ENCODE measurements at places on chromosomes 3 and 15.

GRCh38 chr3:138919325-138919724, 27.6 kb downstream of the FOXL2 start:
- DNase-seq, result no peak

- DNase-seq, result no peak
Observed at GRCh38 chr3:65597226-65597951, 441.3 kb downstream of the MAGI1 start.

DNA sequence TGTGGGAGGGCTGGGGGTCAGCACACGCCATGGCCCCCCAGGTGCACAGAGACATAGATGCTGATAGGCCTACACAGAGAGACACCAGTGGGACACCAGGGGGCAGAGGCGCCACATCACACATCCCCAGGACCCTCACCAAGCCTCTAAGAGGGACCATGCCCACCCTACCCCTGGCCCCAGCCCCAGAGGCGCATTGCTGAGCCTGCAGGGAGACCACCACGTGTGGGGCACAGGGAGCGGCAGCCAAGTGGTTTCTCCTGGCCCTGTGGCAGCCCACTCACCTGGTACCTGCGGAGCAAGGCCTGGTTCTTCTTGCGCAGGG, 1.2 kb downstream of the CCDC9B start:
- no peak for DNase-seq

GRCh38 chr15:85361323-85361722, 19.1 kb upstream of the AKAP13 start:
- no peak for DNase-seq

DNA sequence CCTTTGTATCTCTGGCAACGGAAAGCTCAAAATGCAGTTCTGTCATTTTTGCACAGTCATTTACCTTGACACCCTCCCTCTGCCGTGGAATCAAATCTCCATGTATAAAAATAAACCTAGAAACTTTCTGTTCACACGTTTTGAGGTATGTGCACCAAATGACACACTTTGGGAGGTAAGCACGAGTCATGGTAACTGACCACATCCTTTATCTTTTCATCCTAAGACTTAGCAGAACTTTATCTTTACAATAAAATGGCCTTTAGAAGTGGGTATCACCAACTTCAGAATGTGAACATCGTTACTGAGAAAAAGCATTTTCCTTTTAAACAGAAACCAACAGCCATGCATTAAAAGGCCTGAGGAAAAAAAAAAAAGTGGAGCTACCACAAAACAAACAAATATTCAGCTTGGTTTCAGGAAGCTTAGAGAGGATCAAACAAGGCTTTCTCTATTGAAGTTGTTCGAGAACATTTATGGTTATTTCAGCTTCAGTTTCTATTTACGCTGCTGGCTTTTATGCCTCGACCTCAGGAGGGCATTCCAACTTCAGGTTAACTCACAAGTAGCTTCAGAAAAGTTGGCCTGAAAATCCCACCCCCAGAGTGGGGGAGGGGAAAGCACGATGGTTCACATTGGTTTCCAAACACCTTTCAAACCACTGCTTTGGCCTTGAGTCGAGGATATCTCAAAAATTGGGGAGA, 171.1 kb upstream of the ICE2 start:
- DNase-seq, result peak; percentile 60

GRCh38 chr3:193614430-193614829, 21.4 kb downstream of the OPA1 start:
- DNase-seq, result peak; percentile 5

DNA sequence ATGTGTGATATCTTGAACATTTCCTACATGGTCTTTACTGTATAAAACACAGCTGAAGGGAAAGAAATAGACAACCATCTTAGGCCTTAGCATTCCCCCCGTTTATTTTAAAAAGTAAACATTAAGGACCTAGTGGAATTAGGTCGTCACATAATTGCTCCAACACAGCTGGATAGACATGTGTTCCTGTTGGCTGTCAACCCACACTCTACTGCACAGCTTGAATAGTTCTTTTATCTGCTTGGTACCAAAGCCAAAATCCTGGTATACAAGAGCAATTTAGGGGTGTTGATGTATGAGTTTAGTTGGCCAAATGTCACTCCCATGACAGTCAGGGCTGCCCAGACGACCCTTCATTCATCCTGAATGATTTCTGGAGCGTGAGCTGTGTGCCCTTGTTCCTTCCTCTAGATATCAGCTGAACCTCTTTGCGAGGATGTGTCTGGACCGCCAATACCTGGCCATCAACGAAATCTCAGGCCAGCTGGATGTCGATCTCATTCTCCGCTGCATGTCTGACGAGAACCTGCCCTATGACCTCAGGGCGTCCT, 179.7 kb downstream of the ITPR1 start:
- DNase-seq, result no peak

- DNase-seq, result no peak
Observed at GRCh38 chr15:36362509-36362915, 216.9 kb upstream of the CDIN1 start.

GRCh38 chr3:35899245-35899644, 259.9 kb downstream of the ARPP21 start:
- DNase-seq, result no peak

DNA sequence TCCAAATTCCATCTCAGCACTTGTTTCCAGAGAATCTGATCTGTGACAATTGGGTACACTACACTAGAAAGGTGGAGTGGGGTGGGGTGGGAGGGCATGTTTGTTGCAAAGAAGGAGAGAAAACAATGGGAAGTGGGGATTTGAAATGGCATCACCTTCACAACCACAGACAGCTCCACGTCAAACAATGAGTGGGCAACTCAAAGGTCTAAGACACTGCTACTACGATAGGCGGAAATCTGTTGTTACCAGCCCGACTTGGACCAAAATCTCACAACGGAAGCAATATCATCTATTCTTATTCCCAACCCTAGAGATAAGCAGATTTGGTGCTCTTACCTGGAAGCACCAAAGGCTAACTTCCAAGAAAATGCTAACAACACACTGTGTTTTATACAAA, 3.3 kb downstream of the CYP19A1 start:
- no peak for DNase-seq

- no peak for DNase-seq
Observed at GRCh38 chr3:100779480-100779879, 70.2 kb downstream of the TFG start.

DNA sequence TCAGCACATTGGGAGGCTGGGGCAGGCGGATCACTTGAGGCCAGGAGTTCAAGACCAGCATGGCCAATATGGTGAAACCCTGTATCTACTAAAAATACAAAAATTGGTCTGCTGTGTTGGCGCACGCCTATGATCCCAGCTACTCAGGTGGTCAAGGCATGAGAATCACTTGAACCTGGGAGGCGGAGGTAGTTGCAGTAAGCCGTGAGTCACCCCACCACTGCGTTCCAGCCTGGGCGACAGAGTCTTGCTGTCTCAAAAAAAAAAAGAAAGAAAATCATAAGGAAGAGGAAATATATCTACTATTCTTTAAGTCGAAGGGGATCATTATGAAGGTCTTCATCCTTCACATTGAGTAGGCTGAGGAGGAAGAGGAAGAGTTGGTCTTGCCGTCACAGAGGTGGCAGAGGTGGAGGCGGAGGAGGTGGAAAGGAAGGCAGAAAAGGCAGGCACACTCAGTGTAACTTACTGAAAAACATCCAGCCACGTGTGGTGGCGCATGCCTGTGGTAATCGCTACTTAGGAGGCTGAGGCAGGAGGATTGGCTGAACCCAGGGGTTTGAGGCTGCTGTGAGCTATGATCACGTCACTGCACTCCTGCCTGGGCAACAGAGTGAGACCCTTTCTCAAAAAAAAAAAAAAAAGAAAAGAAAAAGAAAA, 14.2 kb downstream of the CSK start:
- peak; percentile 48 for DNase-seq

DNA sequence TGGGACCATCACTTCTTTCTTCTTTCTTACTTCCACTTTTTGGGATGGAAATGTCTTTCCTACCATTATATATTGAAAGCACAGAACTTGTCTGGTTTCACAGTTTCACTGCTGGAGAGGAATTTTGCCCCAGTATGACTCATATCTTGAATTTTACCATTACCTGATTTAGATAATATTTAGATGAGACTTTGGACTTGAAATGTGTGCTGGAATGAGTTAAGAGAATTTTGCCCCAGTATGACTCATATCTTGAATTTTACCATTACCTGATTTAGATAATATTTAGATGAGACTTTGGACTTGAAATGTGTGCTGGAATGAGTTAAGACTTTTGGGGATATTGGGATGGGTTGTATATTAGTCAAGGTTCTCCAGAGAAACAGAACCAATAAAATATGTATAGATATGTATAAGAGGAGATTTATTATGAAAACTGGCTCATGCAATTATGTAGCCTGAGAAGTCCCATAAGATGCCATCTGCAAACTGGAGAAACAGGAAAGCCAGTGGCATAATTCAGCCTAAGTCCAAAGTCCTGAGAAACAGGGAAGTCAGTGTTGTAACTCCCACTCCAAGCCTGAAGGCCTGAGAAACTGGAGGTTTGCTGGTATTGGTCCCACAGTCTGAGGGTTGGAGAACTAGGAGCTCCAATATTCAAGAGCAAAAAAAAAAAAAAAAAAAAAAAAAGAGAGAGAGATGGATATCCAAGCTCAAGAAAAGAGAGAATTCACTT, 1029.2 kb downstream of the EPHA3 start:
- DNase-seq, result no peak

DNA sequence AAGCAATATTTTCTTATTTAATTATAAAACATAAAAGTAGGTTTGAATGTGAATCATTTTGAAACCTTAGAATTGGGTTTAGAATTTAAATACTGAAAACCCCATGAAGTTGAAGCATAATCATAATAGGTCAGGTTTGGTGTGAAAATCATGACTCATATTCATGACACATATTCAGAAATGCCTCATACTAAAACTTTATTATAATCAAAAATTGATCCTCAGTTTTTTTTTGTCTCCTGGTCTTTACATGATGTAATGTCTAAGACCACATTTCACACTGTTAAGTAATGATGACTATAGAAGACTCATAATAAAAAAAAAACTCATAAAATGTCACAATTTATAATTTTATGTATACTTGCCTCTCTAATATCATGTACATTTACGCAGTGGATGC, 190.4 kb downstream of the FOXP1 start:
- DNase-seq, result no peak

DNA sequence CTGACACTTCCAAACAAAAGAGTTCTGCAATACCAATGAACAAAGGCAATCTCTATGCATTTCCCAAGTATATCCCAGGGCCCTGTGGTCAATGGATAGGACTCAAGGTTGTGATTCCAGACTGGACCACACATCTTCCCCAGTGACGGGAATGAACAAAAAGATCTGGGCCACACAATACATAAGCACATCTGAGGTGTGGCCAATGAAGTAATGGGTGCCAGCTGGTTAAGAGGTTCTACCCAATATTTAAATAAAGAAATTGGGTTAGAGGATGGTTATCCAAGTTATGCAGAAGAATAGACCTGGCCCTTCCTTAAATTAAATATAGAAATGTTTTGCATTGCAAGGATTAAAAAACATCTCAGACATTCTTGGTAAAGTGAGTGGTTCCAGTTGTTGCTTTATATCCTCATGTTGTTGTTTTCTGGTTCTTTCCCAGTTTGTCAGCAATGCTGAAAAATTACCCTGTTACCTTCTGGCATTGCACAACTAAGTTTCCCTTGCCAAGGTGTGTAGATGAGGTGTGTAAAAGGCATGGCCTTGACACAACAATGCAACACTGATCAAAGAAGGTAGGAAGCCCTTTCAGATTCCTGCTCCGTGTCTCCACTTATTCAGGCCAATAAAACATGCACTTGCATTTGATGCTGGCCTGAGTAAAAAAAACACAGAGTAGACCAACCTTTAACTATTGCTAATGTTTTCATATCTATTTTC, 86.5 kb downstream of the PRICKLE2 start:
- no peak for DNase-seq

- no peak for DNase-seq
Observed at GRCh38 chr15:51390241-51390965, 48.9 kb downstream of the GLDN start.

GRCh38 chr15:39448409-39448808, 132.5 kb upstream of the THBS1 start:
- DNase-seq, result no peak

- DNase-seq, result no peak
Observed at GRCh38 chr3:31274326-31275024, 258.2 kb upstream of the STT3B start.

- DNase-seq, result no peak
Observed at GRCh38 chr15:101479851-101480612, 9.5 kb downstream of the PCSK6 start.

GRCh38 chr3:57652203-57652602, 40.7 kb downstream of the DENND6A start:
- no peak for DNase-seq

- no peak for DNase-seq
Observed at GRCh38 chr3:172260381-172260780, 187.9 kb downstream of the GHSR start.

- no peak for DNase-seq
Observed at GRCh38 chr3:153038779-153039178, 123.2 kb upstream of the RAP2B start.

GRCh38 chr15:88932271-88932874, 19.2 kb upstream of the MFGE8 start:
- no peak for DNase-seq

DNA sequence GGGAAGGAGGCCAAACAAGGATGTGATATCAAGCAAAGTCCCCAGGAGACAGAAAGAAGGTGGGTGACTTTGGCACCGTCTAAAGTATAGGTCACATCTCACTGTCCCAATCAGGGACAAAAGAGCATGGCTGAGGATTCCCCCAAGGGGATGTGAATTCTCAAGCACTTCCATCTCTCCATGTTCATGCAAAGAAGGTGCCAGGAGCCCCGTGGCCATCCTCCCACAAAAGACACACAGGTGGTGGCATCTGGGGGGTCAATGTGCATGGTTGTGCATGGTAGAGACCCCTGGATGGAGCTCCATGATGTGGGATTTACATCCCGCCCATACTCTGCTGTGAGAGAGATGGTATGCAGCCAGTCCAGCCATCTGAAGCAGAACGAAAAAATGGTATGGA, 145.7 kb upstream of the CTDSPL start:
- no peak for DNase-seq

DNA sequence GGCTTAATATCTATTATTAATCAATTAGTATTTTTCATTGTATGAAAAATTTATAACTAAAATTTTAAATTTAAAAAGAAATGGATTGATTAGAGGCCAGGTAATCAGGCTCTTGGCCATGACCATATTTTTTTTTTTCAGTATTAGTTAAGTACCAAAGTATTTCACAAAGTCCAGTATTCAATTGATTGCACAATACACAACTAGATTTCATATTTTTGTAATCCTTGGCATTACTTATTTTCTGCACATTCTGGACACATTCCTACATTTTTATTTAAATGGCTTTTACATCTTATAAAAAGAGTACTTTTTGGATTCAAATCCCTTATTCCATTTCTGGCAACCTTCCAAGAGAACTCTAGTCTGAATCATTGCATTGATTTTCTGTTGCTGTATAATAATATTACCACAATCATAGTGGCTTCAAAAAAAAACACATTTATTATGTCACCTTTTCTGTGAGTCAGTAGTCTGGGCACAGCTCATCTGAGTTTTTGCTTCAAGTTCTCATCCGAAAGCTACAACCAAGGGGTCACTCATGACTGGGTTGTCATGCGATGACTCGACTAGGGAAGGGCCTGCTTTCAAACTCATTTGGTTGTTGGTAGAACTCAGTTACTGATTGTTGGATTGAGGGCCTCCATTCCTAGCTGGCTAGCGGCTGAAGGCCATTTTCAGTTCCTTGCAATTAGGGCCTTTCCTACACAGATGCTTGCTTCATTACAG, 90.7 kb downstream of the CNTN6 start:
- DNase-seq, result no peak

GRCh38 chr3:51733859-51734571, 27.1 kb downstream of the GRM2 start:
- DNase-seq, result no peak

- no peak for DNase-seq
Observed at GRCh38 chr3:196220991-196221390, 4.7 kb downstream of the SLC51A start.
